T-helper 17 cell (primary cell): ENCODE measurements at places on chromosomes 7 and 10.

- DNase-seq, result no peak
Measured at GRCh38 chr10:19178675-19179074, 130.1 kb downstream of the MALRD1 start.

DNA sequence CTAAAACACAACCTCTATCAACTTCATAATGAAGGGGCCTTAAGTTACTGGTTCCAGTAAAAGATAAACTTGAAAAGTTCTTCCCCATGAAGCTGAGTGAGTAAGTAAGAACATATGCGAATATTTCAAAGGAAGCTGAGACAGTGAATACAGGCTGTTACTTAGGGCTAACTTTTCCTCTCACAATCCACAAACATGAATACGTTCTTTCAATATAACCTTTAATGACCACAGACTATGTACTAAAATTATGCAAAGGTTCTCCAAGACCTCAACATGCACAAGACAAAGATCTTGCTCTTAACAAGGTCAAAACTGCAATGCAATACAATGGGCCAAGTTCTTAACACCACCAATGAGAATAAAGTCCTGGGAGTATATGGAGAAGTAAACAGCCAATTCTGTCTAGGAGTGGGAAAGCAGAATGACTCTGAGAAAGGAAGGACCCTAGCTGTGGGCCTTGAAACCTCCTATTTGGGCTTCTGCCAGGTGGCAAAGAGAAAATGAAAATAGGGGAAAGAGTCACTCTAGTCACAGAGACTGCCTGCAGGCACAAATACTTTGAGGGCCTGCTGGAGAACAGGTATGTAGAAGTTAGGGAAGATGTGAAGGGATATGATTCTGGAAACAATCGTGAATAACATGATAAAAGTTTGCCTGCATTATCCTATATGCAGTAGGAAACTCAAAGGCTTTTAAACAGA lies 43.7 kb downstream of the OSBPL3 start:
- no peak for DNase-seq

DNA sequence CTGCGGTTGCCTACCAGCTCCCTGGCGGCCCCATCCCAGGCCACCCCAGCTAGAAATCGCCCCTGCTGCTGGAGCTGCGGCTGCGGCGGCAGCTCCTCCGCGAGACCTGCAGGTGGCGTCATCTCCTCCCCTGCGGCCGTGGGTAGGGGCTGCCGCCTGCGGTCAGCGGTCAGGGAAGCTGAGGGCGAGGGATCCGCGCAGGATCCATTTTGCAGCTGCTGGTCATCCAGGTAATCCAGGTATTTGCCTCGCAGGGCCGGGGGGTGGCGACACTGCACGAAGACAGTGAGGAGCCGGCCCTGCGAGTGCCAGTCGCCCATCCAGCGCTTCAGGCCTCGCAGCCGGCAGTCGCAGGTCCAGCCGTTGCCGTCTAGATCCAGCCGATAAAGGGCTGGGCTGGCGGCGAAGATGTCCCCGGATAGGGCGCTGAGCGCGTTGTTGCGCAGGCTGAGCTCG lies 1.5 kb downstream of the TRIL start:
- DNase-seq, result no peak

GRCh38 chr10:77904100-77904840 lies 22.3 kb downstream of the DLG5 start:
- DNase-seq, result no peak

- DNase-seq, result no peak
Measured at GRCh38 chr10:66214721-66215404, 711.0 kb upstream of the LRRTM3 start.

- no peak for DNase-seq
Measured at GRCh38 chr7:98399462-98399861, 1.4 kb downstream of the BAIAP2L1 start.

GRCh38 chr7:29331163-29331562 lies 136.6 kb downstream of the CHN2 start:
- DNase-seq, result no peak

DNA sequence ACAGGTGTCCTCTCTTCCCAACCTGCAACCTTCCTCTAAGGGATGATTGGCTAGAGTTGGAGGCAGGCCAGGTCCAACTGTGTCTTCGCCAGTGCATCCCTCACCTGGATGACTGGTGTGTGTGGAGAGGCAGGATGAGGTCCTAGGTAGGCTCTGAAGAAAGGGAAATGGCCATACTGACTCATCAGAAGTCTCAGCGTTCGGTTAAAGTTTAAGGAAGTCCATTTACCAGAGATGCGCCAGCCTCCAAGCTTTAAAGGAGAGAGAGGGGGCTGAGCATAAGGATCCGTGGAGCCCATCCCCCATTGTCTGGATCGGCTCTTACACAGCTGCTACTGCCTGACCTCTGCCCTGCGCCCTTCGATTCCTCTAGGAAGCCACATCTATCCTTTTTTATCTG lies 4.4 kb downstream of the KEL start:
- DNase-seq, result no peak

GRCh38 chr7:65216469-65216868 lies 157.2 kb upstream of the ZNF92 start:
- peak; percentile 29 for DNase-seq

DNA sequence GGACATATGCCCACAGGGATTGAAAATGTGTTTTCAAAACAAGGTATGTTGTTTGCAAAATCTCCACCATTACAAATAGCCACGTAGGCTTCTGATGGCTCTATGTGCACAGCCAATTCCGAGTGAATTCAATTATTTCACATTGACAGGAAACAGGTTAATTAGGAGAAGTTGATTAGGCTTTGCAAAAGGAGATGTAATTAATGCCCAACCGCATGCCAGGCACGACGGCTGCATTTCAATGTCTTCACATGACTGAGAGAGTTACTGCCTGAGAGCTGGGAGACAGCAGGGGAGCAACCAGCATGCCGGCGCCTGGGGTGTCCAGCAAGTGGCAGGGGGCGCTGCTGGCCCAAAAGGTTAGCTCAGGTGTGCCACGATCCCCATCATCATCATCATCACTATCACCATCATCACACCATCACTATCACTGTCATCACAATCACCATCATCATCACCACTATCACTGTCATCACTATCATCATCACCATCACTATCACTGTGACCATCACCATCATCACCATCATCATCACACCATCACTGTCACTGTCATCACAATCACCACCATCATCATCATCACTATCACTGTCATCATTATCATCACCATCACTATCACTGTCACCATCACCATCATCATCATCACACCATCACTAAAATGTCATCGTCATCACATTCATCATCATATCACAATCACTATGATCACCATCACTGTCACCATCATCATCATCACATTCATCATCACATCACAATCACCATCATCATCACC lies 30.2 kb downstream of the PWWP2B start:
- DNase-seq, result no peak

GRCh38 chr10:11153766-11154165 lies 136.1 kb downstream of the CELF2 start:
- DNase-seq, result no peak

DNA sequence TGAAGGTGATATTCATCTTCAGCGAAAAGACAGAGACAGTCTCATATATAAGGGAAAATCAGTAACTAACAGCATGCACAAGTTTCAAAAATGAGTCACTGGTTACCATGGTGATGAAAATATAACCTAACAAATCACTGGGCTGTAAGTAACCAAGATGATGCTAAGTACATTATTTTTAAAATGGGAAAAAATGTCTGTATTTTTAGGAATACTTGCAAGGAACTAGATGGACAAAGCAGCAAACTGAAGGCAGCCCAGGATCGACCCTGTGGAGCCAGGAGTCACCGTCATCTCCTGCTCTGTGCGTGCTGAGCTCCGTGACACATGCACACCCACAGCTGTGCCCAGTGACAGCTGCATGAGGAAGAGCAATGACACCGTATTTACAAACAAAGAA lies 137.3 kb downstream of the ELMO1 start:
- no peak for DNase-seq

- no peak for DNase-seq
Measured at GRCh38 chr10:18786478-18786877, 127.2 kb downstream of the ARL5B start.

GRCh38 chr7:143437578-143437977 lies 5.7 kb upstream of the TAS2R60 start:
- no peak for DNase-seq

- no peak for DNase-seq
Measured at GRCh38 chr10:72104472-72105097, 16.2 kb upstream of the SPOCK2 start.

GRCh38 chr7:94154858-94155257 lies 150.7 kb upstream of the BET1 start:
- no peak for DNase-seq

DNA sequence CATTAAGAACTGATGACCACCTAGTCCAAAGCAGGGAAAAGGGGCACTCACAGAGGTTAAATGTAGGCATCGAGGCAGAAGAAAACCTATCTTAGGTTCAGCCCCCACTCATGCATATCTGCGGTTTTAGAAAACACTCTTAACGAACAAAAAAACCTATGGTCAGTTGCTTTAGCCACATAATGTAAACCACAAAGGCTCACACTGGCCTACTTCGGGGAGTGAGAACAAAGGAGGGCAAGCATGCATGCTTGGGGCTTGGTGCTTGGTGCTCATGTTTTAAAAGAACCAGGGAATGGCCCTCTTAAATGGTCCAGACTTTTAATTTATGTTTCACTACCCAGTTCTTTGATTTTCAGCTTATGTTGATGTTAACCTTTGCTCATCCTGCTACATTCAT lies 14.2 kb downstream of the INSYN2A start:
- no peak for DNase-seq

- DNase-seq, result no peak
Measured at GRCh38 chr7:101961811-101962210, 144.4 kb downstream of the CUX1 start.

- DNase-seq, result peak; percentile 10
Measured at GRCh38 chr7:12685550-12685949, 1.9 kb upstream of the ARL4A start.

DNA sequence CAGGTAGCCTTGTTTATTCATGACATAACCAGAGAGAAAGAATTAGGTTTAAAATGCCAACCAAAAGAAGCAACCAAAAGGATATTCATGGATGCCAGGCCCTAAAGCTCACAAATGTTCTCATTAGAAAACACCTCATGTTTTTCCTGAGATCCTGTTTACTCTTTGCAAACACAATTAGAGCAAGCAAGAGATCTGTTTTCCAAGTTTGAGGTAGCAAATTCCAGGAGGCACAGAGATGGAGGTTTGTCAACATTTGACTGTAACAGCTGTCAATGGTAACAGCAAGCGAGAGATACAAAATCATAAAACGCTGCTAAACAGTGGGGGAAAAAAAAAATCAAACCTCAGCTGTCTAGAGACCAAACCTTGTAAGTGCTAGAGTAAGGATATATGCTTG lies 182.2 kb downstream of the PLXDC2 start:
- no peak for DNase-seq

DNA sequence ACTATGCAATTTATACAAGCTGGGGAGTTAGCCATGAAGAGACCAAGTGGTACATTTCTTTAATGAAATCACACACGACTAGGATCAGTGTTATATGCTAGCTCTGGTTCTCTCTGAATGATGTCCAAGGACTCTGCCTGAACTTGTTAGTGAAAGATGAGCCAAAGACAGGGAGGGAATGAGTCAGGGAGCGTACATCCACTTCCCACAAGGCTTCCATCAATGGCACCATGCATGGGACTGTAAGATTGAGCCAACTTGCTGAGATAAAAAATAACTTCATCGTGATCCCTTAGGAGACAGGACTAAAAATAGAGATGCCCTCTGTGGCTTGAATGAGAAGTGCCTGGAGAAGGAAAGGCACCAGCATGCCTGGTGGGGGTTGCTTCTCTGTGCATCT lies 629.7 kb downstream of the ACTR3B start:
- DNase-seq, result no peak

DNA sequence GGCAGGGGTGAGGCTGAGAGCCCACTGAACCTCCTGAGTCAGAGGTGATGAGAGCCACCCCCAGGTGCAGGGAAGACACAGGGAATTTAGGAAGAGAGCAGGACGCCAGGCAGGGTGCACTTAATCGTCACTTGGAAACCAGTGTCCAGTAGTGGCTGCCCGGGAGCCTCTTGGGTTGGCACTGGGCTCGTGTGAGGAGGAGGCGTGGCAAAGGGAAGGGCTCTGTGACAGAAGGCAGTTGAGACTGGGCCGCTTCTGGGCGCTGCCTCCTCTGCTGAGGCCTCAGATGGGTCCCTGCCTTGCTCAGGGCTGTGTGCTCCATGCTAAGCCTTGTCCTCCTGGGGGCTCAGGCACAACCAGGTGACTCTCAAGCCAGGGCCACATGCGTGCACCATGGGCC lies 13.3 kb downstream of the RET start:
- DNase-seq, result no peak

DNA sequence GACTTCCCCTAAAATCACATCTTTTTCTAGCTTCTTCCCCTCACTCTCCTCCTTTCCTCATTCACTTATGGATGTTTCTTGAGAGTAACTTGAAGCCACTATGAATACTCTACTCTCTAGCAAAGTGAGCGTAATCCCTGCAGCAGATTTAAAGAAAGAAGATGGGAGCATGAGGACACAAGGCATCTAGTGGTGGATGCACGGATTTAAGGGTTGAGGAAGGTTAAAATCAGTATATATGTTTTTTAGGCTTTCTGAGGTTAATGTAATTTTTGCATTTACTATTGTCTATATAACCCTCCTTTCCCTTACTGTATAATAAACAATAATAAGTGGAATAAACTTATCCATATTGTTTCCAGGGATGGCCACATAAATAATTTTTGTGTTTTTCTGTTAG lies 495.2 kb upstream of the TPK1 start:
- DNase-seq, result no peak

DNA sequence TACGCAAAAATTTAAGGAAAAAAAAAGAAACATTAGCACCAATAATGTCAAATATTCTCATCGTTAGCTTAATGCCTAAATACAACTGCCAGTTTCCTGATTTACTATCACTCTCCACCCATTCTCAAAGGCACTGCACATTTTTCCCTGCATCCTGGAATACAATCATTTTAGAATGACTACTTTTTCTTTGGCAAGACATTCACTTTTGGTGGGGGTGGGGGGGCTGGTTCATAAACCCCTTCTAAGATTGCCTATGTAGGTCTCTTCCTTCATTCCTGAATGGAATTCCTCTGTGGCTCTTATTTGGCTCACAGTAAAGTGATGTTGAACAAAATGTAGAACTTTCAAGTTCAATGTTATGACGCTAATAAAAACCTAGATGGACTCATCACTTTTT lies 74.3 kb downstream of the RNLS start:
- no peak for DNase-seq

- no peak for DNase-seq
Measured at GRCh38 chr10:13221572-13221971, 12.6 kb downstream of the UCMA start.

GRCh38 chr7:95527033-95527775 lies 41.5 kb downstream of the ASB4 start:
- no peak for DNase-seq

- no peak for DNase-seq
Measured at GRCh38 chr7:138030679-138031351, 28.9 kb upstream of the CREB3L2 start.

DNA sequence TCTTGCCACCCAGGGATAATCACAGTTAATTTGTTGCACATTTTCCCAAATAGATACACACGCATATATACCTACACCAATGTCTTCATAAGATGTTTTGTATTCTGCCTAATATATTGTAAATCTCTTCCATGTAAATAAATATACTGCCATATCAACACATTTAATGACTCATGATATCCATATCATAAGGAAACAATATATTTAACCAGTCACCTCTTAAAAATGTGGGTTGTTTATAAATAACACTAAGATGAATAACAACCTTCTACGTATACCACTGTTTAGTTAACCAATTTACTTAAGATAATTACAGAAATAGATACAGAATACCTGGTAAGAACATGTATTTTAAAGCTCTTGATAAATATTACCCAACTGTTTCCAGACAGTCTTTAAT lies 38.2 kb downstream of the ELAPOR2 start:
- no peak for DNase-seq

GRCh38 chr7:105830405-105831301 lies 45.7 kb downstream of the ATXN7L1 start:
- DNase-seq, result no peak
